ENCODE measurements at places on chromosomes 7 and 10.
A peak's percentile ranks its signal among the peaks of the same experiment; 100 is the strongest.

- peak; percentile 33 for DNase-seq
Measured at GRCh38 chr7:106056513-106057203, 55.5 kb downstream of the SYPL1 start.

DNA sequence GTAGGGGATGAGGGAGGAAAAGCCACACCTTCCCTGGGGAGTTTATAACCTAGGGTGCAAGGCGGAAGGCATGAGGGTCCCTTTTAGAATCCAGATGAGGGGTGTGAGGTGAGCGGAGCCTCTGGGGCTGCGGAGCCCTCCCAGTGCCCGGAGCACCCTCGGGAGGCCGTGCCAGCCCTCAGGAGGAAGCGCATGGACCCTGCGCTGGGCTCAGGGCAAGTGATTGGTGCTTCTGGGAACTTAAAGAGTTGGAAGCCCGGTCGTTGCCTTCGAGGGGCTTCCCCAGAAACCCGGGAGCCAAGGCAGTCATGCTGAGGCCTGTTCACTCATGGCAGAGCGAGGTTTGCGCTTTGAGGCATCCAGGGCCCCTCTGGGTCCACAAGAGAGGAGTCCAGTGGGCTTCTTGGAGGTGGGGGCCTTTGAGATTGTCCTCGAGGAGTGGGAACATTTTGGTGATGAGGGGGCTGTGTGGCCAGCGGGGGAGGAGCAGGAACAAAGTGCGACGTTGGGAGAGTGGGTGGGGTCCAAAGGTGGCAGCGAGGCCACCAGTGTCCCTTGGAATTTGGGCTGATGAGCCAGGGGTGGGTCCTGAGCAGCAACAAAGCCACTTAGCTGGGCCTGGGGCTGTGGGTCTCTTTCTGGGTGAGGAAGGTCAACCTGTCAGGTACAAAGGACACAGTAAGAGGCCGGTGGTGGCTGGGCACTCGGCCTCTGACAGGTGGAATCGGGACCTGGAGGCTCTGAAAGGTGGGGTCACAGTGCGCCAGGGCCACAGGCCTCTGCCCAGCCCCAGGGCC, 79.9 kb downstream of the MKI67 start:
- DNase-seq, result no peak

DNA sequence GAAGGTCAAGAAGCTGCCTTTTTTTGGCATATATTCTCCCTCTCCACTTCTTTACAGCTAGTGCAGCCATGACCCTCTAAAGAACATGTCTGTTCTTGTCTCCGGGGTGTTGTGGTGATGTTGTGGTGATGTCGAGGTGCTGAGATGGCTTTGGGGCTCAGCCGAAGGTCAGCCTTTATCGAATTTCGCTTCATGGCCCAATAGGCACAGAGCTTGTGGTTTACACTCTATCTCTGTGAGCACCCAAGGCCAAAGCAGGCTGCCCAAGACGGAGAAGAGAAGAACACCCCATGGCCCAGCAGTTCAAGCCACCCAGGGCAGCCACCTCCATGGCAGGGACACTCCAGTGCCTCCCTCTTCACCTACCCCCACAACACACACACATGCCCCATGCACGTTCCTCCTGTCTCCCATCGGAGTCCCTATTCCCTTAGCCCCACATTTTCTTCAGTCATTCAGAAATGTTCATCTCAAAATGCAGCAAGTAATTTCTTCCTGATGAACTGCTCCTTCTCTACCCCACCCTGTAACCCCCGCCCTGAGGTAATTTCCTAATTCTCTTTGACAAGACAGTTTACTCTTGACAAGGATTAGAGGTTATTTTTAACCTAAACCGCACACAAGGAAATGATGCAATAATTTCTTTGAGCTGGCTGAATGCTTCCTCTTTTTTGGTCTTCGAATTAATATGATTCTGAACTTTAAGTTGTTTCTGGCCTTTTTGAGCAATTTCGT, 18.6 kb upstream of the ADRB1 start:
- DNase-seq, result no peak

- no peak for DNase-seq
Measured at GRCh38 chr10:75688506-75689300, 257.3 kb downstream of the LRMDA start.

GRCh38 chr7:99504281-99504602, 220 bp upstream of the ZKSCAN5 start:
- DNase-seq, result no peak

DNA sequence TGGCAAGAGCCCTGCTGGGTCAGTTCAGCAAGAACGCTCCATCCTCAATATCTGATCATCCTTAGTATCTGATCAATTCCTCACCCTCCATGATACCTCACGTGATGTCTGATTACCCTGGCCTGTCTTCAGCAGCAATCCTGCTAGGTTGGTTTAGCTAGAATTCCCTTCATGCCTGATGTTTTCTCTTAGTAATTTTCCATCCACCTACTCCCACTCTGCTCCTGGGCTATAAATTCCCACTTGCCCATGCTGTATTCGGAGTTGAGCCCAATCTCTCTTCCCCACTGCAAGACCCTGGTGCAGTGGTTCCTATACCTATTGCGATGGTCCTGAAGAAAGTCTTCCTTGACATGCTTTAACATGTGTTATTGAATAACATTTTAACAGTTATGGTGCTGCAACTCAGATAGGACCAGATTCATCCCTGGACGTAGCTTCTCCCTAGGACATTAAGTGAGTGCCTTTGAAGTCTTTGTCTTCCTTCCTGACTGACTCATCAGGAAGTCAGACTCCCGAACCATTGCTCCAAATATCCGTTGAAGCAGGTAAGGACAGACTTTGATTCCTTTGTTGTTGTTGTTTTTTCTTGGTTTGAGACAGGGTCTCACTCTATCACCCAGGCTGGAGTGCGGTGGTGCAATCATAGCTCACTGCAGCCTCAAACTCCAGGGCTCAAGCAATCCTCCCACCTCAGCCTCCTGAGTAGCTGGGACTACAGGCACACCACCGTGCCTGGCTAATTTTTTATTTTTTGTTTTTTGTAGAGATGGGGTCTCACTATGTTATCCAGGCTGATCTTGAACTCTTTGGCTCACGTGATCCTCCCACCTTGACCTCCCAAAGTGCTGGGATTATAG, 29.4 kb upstream of the CLDN3 start:
- DNase-seq, result no peak

GRCh38 chr7:113796557-113796956, 122.3 kb downstream of the PPP1R3A start:
- no peak for DNase-seq

DNA sequence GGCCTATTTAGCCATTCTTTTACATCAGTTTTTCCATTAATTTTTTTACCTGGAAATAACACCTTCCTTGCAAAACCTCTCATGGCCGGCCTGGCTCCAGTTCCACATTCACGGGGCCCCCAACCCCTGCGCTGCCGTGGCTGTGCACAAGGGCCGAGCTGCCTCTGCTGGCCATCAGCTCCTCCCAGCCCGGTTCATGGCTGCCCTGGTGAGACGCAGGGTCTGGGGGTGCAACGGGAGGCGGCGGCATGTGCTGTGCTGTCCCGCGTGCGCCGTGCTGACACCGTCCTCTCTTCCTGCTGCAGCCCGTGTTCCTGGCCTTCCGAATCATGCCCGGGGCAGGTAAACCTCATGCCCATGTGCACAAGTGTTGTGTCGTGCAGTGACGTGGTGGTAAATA, 4.4 kb downstream of the NKX6-2 start:
- no peak for DNase-seq
